Breast epithelium (tissue), 4 donors: ENCODE measurements at places on chromosomes 6 and 20.

GRCh38 chr20:17036541-17036940, 190.3 kb upstream of the PCSK2 start:
- DNase-seq = no peak

GRCh38 chr6:5215799-5216198, 45.0 kb downstream of the LYRM4 start:
- no peak for DNase-seq

DNA sequence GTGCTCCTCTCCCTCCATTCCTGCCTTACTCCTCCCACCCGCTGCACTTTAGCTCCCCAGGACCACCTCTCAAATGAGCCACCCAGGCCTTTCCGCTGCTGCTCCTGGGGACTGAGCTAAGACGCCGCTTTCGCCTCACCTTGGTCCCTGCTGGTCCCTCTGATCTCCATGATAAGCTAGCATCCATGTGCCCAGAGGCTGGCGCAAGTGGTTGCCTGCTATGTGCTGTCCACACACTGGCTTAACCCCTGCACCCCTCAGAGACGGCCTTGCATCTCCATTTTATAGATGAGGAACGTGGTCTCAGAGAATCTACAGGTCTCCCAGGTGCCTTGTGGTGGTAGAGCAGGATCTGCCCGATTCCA, 160.1 kb upstream of the PMEPA1 start:
- no peak for DNase-seq

DNA sequence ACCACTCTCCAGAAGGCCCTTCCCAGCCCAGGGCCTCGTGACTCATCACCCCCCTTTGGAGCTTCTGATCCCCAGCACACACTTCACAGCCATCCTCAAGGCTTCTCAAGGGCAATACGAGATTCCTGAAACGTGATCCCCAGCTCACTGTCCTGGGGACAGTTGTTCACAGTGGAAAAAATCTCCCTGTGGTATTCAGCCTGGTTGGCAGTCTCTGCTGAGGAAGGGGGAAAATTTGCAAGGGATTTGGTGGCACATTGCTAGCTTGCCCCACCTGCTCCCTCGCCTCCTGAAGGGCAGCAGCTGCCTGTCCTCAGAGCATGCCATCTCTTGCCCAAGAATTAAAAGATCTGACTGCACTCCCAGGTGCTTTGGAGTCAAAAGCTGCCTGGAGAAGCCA, 20.7 kb upstream of the PKHD1 start:
- no peak for DNase-seq

DNA sequence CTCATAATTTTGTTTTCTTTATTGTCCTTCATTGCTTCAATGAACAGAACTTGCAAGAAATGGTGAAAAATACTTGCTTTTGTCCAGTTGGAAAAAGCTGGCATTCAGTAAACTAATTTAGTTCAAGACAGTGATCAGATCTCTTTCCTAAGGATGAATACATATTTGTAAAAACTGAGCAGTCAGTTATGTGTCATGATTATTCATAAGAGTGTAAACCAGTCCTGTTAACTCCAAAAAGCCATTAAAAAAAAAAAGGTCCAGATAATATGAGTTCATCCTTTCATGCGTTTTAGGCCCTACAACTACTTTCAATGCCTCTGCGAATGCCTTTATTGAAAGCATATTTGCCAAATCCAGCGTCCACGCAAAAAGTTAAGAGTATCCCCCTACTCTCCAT, 609 bp downstream of the PGM3 start:
- no peak for DNase-seq

DNA sequence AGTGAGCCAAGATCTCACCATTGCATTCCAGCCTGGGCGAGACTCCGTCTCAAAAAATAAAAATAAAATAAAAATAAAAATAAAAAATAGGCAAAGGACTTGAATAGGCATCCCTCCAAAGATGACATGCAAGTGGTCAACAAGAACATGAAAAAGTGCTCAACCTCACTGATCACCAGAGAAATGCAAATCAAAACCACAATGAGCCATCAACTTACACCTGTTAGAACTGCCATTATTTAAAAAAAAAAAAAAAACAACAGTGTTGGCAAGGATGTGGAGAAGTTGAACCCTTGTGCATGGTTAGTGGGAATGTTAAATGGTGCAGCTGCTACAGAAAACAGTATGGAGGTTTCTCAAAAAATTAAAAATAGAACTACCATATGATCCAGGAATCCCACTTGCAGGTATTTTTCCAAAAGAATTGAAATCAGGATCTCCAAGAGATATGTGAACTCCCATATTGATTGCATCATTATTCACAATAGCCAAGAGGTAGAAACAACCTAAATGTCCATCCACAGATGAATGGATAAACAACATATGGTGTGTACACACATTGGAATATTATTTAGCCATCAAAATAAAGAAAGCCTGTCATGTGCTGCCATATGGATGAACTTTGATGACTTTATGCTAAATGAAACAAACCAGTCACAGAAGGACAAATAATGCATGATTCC, 2.8 kb downstream of the C20orf203 start:
- no peak for DNase-seq
